ENCODE measurements at places on chromosomes 6 and 20.
A peak's percentile ranks its signal among the peaks of the same experiment; 100 is the strongest.

GRCh38 chr6:132490024-132490423 is 22.9 kb downstream of the STX7 start:
- DNase-seq: peak; percentile 75

DNA sequence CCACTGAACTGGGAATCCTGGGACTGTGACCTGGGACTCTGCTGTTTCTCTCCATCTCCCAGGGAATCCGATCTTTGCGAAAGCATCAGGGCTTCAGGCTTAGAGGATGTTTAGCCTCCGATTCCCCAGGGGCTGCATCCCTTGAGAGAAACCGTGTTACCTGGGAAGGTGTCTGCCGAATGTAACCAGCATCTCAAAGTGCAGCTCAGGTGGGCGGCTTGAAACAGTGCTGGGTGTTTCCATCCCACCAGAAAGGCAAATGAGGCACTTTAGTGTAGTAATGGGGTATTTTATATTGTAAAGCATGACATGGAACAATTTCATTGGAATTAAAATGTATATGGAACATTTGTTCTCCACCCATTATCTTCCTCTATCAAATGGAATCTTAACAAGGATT is 15.2 kb downstream of the CDH4 start:
- DNase-seq: no peak

DNA sequence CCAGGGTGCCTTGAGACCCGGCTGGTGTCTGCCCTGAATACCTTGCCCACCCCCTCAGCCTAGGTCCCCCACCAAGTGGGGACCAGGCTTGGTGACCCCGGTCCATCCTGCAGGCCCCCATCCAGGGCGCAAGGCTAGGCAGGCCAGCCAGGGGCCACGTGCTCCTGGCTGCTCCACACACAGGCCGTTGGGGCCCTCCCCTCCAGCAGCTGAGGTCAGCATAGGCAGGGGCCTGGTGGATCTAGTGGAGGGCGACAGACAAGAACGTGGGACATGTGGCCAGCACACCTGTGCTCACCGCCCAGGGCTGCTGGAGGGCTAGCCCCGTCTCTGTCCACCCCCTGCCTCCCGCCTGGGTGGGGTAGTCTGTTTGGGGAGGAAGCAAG is 7.5 kb upstream of the HRH3 start:
- no peak for DNase-seq

DNA sequence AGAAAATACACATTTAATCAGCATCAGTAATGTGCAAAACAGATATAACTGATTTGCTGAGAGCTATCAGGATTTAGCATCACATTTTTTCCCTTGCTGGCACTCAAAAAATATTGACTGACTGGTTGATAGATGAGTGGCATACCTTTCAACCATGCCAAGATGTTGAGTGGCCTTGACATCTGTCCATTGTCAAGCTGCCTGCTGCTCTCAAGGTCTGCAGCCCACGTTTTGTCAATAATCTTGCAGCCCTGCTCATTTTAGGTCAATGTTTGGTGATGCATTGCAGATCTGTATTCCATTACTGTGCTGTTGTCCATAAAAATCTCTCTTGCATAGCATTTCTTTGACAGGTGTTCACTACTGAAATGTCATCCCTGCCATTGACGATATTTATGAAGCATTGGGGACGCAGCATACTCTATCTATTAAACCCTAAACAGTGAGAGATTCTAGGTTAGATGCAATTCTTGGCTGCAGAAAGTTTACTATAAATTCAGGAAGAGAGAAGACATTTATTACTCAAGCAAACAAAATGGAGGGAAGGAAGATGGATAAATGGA is 111.6 kb downstream of the BFSP1 start:
- no peak for DNase-seq

DNA sequence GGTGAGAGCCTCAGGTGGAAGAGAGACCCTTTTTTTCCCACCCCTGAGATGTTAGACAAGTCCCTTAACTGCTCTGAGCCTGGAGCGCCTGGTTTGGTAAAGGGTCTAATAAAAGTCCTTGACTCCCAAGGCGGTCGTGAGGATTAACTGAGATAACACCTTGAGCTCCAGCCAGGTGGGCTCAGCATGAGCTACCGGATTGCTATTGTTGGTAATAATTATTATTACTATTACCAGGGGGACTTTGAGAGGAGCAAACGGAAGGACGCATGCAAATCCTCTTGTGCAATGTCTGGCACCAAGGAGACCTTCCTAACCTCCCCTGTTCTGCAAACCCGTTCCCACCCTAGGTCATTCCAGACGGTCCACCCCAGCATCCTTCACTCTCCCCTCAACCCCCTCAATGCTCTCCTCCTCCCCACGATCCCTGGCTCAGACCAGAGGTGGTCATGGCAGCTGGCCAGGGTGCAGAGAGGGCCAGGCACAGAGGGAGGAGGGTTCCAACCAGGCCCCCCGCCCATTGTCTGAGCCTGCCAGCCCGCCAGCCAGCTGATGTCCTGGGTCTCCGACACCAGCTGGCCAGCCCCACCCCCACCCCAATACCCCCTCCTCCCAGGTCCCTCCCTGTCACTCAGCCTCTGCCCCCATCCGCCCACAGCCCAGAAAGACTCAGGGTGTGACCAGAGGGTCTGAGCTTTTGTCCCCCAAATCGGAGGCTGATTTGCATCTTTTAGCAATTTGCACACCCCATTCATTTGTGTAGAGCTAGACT is 14.3 kb upstream of the CBFA2T2 start:
- DNase-seq: no peak

GRCh38 chr6:12592634-12593033 is 123.9 kb upstream of the PHACTR1 start:
- DNase-seq: peak; percentile 49

- DNase-seq: no peak
Measured at GRCh38 chr6:15974817-15975216, 154.1 kb upstream of the MYLIP start.

- no peak for DNase-seq
Measured at GRCh38 chr6:81758221-81758620, 5.7 kb upstream of the TENT5A start.

DNA sequence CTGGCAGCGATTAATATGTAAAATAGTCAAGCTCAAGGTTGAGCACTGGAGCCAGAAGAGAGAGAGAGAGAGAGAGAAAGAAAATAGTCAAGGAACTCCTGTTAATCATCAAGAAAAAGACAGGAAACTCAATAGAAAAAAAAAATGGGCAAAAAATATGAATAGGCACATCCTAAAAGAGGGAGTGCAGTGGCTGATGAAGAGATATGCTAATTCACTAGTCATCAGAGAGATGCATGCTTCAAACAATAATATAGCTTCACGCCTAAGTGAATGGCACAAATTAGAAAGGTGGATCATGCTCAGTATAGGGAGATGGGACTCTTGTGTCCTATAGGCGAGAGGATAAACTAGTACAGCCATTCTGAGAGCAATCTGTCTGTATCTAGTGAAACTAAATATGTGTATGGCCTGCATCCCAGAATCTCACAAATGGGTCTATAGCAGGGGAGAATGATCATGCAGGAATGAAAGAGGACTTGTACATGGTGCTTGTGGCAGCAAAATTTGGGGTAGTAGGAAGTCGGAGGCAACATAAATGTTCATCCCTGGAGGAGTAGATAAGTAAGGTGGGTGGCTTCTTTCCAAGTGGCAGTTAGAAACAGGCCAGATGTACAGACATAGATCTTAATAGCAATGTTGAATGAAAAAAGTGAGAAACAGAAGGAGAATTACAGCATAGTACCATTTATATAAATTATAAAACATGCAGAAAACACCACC is 176.8 kb downstream of the VEGFA start:
- DNase-seq: no peak

GRCh38 chr6:161244725-161245124 is 29.1 kb downstream of the AGPAT4 start:
- no peak for DNase-seq

DNA sequence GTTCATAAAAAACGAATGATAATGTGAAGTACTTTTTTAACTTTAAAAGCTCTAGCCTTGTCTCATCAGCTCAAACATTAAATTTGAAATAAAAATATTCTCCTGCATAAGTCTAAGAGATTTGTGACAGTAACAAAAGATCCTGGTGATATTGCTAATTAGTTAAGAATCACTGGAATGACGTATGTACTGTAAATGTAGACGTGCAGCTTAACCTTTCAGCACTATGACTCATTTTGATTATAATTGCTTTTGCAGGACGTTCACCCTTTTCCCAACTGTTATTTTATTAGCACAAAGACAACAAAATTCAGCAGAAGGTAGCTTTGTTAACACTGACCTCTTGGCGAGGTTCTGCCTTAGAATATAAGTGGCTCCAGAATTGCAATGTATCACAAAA is 68.6 kb downstream of the TENT5A start:
- DNase-seq: peak; percentile 3

DNA sequence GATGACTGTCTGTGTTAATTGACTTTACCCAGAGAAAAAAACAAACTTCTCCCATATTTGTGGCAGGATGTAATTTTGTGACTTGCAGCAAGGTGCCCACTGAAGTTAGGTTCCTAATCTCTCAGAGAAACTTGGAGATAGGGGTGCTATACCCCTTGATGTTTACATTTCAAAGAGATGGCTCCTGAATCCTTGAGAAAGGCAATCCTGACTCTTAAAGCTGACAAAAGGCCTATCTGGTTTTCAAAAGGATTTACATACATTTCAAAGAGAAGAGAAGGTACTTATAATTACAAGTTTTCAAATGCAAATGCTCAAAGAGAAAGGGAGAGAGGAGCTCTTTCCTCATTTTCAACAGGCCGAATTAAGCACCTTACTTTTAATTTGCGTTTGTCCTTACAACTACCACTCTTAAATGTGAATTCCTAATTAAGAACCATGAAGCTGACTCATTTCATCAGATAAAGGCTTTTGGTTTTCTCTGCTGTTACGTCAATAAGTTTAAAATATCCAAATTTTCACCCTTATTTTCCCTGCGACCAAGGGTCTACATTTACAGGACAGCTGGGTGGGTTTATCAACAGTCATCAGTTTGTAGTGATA is 711.8 kb upstream of the MAP3K7 start:
- DNase-seq: no peak

- no peak for DNase-seq
Measured at GRCh38 chr6:144189351-144189750, 39.0 kb downstream of the STX11 start.

DNA sequence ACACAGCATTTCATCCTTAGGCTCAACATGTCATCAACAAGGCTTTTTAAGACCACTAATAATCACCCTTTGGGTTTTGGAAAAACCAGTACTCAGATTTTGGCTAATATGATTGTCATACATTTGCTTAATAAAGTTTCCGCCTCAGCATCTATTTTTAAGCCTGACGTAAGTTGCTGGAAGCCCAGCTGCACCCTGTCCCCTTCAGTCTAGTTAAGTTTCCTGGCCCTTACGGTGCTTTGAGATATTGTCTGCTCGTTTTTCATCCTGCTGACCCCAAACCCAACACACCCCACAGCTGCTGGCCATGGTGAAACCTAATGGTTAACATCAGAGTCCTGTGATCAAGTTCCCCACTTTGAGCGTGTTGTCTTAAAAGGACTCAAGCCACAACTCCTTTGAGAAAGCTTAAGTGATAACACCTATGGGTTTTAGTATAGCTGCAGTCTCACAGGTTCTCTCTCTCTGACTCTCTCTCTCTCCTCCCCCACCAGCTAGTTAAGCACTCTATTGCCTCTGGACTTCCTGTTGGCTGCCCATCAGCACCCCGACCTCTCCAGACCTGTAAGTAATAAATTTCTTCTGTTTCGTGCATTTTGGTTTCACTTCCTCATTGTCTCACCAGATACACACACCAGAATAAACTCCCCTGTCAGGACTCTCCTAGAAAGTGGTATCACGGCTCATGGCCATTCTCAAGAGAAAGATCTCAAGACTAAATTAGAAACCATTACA is 802.0 kb downstream of the C6orf118 start:
- no peak for DNase-seq

- DNase-seq: peak; percentile 17
Measured at GRCh38 chr6:24990236-24990845, 54.6 kb upstream of the RIPOR2 start.

GRCh38 chr20:60729135-60729900 is 522.7 kb upstream of the CDH4 start:
- DNase-seq: no peak

DNA sequence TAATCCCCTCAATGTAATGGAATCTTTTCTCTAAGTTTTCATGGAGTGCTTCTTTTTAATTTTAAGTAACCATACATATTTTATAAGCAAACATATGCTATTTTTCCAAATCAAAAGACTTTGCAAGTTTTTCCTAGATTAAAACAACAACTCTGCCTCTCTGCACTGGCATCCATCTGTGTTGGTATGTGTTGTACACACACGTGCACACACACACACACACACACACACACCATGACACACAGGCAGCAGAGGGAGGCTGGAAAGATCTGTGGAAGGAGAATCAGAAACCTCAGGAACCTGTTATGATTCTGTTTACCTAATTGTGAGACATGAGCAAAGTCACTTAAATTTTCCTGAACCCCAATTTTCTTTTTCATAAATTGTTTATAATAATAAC is 295.0 kb upstream of the PRDM1 start:
- DNase-seq: no peak

GRCh38 chr20:49700411-49701185 is 13.1 kb downstream of the B4GALT5 start:
- peak; percentile 88 for DNase-seq

All from AG10803 (cell line).